CD4-positive, alpha-beta T cell (primary cell): ENCODE measurements at places on chromosomes 1 and 21. TPM values are rescaled to one million over a fixed set of nuclear protein-coding genes. Genes with fewer than 3 reads are reported as not detected.
A peak's percentile ranks its signal among the peaks of the same experiment; 100 is the strongest.

- no peaks in the 10 kb centered on the region for H3K27me3 ChIP-seq
- DNase-seq = no peak
- H3K27ac ChIP-seq = no peak overlapping the region
- no peaks in the 10 kb centered on the region for H3K36me3 ChIP-seq
- no peak overlapping the region for H3K4me3 ChIP-seq
These were observed 1600.6 kb downstream of the PLA2G4A start for GRCh38 chr1:188429386-188429785.

DNA sequence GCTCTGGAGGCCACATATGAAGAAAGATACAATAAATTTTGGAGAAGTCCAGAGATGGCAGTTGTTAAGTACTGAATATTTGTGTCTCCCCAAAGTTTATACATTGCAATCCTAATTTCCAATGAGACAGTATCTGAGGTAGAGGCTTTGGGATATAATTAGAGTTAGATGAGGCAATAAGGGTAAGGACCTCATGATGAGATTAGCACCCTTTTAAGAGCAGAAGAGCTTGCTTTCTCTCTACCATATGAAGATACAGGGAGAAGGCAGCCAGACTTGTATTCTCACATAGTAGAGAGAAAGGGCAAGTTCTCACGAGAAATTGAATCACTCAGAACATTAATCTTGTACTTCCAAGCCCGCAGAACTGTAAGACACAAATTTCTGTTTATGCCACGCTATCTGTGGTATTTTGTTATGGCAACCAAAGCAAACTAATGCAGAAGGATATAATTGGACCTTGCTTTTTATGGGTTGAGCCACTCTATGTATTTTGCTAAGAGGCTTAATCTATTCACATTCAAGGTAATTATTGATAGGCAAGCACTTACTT lies 430.1 kb downstream of the KCNT2 start:
- no peaks in the 10 kb centered on the region for H3K27me3 ChIP-seq
- no peaks in the 10 kb centered on the region for H3K4me1 ChIP-seq
- no peak overlapping the region for H3K27ac ChIP-seq
- no peak for DNase-seq

GRCh38 chr1:206766251-206766856 lies 4.2 kb upstream of the IL19 start:
- H3K4me3 ChIP-seq = no peak overlapping the region
- DNase-seq = peak; percentile 64
- no peak overlapping the region for H3K27ac ChIP-seq
- H3K27me3 ChIP-seq = no peaks in the 10 kb centered on the region
- H3K4me1 ChIP-seq = peaks cover 64% of the 10 kb centered on the region
- no peaks in the 10 kb centered on the region for H3K36me3 ChIP-seq

- no peak for DNase-seq
- H3K4me3 ChIP-seq = no peak overlapping the region
- no peaks in the 10 kb centered on the region for H3K27me3 ChIP-seq
- no peaks in the 10 kb centered on the region for H3K36me3 ChIP-seq
- peaks cover 3% of the 10 kb centered on the region for H3K4me1 ChIP-seq
- H3K27ac ChIP-seq = no peak overlapping the region
These were observed 33.3 kb upstream of the COL18A1 start for GRCh38 chr21:45371655-45372054.

GRCh38 chr1:116704278-116704677 lies 36.7 kb upstream of the IGSF3 start:
- H3K27ac ChIP-seq = no peak overlapping the region
- no peaks in the 10 kb centered on the region for H3K27me3 ChIP-seq
- H3K4me1 ChIP-seq = no peaks in the 10 kb centered on the region

DNA sequence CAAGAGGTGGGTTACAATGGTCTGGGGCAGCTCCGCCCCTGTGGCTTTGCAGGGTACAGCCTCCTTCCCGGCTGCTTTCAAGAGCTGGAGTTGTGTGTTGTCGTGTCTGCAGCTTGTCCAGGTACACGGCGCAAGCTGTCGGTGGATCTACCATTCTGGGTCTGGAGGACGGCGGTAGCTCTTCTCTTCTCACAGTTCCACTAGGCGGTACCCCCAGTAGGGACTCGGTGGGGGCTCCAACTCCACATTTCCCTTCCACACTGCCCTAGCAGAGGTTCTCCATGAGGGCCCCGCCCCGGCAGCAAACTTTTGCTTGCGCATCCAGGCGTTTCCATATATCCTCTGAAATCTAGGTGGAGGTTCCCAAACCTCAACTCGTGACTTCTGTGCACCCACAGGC lies 12.3 kb upstream of the CDCP2 start:
- H3K4me3 ChIP-seq = no peak overlapping the region
- no peak for DNase-seq
- H3K36me3 ChIP-seq = no peaks in the 10 kb centered on the region
- H3K4me1 ChIP-seq = no peaks in the 10 kb centered on the region
- H3K27me3 ChIP-seq = no peaks in the 10 kb centered on the region

- H3K36me3 ChIP-seq = no peaks in the 10 kb centered on the region
- no peak overlapping the region for H3K4me3 ChIP-seq
- no peak overlapping the region for H3K27ac ChIP-seq
- DNase-seq = no peak
- no peaks in the 10 kb centered on the region for H3K4me1 ChIP-seq
These were observed 1009.9 kb downstream of the PLA2G4A start for GRCh38 chr1:187838335-187839293.

GRCh38 chr1:62335656-62336055 lies 16.4 kb upstream of the KANK4 start:
- no peaks in the 10 kb centered on the region for H3K27me3 ChIP-seq
- H3K4me1 ChIP-seq = no peaks in the 10 kb centered on the region
- no peak for DNase-seq
- H3K4me3 ChIP-seq = no peak overlapping the region

DNA sequence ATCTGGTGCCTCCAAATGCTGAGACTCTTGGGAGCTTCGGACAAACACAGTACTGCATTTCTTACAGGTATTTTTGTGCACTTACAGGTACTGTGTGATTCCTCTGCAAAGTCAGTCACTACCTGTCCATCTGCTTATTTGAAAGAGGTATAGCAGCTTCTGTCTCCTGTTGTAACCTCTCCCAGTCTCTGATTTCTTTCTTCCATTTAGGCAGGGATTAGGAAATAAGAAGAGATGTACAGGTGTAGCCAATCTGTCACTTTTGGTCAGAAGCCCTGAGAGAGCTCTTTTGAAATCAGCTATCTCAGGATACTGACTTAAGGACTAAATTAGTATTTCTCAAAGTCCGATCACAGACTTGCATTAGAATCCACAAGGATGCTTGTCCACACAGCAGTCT lies 54.0 kb downstream of the AKT3 start:
- no peak for DNase-seq
- peaks cover 3% of the 10 kb centered on the region for H3K36me3 ChIP-seq
- no peaks in the 10 kb centered on the region for H3K27me3 ChIP-seq

DNA sequence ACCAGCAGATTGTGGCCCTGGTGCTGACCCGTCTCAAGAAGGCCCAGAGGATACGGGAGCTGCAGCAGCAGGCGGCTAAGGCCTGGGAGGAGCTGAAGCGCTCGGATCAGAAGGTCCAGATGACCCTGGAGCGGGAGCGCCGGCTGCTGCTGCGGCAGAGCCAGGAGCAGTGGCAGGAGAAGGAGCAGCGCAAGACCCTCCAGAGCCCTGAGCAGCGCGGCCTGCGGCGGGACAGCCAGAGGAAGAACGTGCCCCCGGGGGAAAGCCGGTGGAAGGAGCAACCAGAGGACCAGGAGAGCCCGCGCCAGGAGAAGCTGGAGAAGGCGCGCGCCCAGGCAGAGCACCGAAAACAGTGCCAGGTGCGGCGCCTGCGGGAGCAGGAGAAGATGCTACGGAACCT lies 1.0 kb downstream of the CCDC185 start:
- H3K27me3 ChIP-seq = peaks cover 18% of the 10 kb centered on the region
- H3K36me3 ChIP-seq = no peaks in the 10 kb centered on the region
- DNase-seq = no peak
- H3K4me1 ChIP-seq = peaks cover 13% of the 10 kb centered on the region

DNA sequence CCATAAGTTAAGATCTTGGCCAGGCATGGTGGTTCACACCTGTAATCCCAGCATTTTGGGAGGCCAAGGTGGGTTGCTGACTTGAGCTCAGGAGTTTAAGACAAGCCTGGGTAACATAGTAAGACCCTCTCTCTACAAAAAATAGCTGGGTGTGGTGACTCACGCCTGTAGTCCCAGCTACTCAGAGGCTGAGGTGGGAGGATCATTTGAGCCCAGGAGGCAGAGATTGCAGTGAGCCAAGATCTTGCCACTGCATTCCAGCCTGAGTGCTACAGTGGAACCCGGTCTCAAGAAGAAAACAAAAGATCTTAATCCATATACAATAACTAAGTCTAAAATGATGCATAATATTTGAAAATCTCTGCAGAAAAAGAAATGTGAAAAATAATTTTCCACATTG lies 165.5 kb upstream of the NR5A2 start:
- no peak for DNase-seq
- no peaks in the 10 kb centered on the region for H3K4me1 ChIP-seq
- H3K4me3 ChIP-seq = no peak overlapping the region

DNA sequence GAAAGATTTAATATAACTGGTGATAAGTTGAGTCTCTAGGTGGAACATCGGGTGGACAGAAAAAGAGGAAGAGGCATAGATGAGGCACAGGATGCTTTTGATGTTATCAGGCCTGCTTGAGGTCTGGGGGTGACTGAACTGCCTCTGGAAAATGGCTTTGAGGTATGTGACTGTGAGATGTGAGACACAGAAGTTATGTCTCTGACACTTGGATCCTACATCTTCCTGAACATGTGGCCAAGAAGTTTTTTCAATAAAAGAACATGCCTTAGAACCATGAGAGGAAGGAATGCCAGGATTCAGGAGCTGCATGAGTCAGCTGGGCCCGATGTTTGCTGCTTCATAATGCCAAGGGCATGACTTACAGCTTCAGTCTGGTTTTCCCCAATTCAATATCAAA lies 11.5 kb upstream of the AIM2 start:
- H3K27me3 ChIP-seq = no peaks in the 10 kb centered on the region
- peaks cover 6% of the 10 kb centered on the region for H3K4me1 ChIP-seq
- H3K27ac ChIP-seq = no peak overlapping the region
- H3K36me3 ChIP-seq = no peaks in the 10 kb centered on the region
- H3K4me3 ChIP-seq = no peak overlapping the region

- no peaks in the 10 kb centered on the region for H3K27me3 ChIP-seq
- H3K4me3 ChIP-seq = no peak overlapping the region
- peaks cover 6% of the 10 kb centered on the region for H3K4me1 ChIP-seq
These were observed 3.3 kb upstream of the IL23R start for GRCh38 chr1:67162954-67163353.

DNA sequence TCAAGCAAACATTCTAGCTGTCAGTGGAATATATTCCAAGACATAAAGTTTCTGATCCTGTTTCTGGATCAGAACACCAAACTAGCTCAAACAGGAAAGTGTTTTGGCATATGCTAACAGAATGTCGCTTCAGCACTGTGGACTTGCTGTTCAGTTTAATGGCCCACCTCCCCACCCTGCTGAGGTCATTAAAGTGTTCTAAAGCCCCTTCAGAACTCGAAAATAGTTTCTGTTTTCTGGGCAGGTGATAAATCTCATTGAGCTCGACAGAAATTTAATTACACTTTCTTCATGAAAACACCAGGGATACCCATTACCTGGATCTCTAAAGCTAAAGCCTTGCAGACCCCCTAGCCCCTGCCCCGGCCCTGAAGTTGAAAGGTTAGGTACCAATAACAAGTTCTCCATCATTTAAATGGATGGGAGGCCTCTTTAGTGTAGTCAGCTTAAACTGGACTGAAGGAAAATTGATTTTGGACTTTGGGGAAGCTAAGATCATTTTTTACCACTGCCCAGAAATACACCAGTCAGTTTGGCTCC lies 3.9 kb upstream of the C1orf105 start:
- no peak overlapping the region for H3K4me3 ChIP-seq
- no peaks in the 10 kb centered on the region for H3K27me3 ChIP-seq
- no peak overlapping the region for H3K27ac ChIP-seq
- DNase-seq = no peak

Gene SMIM1
- 2.6 TPM for total RNA-seq

Gene INAVA
- total RNA-seq = 0.22 TPM

Gene C1orf141
- total RNA-seq = not detected

Gene CYP2J2
- 0.33 TPM for total RNA-seq

Gene MYOC
- total RNA-seq = not detected

Gene NEGR1
- total RNA-seq = 0.03 TPM

Gene LCE1E
- not detected for total RNA-seq

Gene HSPB7
- total RNA-seq = not detected
